Astrocyte of the hippocampus (primary cell): ENCODE measurements at places on chromosomes 12 and 14.
A peak's percentile ranks its signal among the peaks of the same experiment; 100 is the strongest.

GRCh38 chr14:103740991-103741689 lies 25.5 kb downstream of the ZFYVE21 start:
- DNase-seq, result no peak

DNA sequence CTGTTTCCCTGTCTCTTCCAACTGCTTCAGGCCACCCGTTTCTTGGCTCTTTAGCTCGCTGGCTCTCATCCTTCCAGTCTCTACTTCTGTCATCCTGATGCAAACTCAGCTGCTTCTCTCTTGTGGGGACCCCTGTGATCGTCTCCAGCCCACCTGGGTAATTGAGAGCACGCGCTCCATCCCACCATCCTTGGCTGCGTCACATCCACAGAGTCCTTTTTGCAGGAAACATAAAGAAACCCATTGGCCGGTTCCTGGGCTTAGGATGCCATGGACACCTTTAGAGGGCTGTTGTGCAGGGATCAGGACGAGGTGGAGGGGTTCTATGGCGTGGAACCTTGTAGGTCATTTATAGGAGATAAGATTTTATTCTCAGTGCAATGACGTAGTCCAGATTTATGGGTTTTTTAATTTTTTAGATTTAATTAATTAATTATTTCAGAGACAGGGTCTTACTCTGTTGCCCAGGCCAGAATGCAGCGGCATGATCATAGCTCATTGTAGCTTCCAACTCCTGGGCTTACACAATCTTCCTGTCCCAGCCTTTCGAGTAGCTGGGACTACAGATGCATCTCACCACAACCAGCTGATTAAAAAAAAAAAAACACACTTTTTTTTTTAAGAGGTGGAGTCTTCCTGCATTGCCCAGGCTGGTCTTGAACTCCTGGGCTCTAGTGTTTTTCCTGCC lies 82.6 kb downstream of the CCDC92 start:
- DNase-seq, result no peak

- peak; percentile 48 for DNase-seq
These were observed 17.2 kb downstream of the MAP3K12 start for GRCh38 chr12:53481939-53482586.

- DNase-seq, result no peak
These were observed 56.6 kb downstream of the WDR20 start for GRCh38 chr14:102196039-102196901.

GRCh38 chr14:77516126-77516525 lies 17.5 kb upstream of the ISM2 start:
- peak; percentile 45 for DNase-seq
